ENCODE measurements at places on chromosomes 3 and 15. TPM values are rescaled to one million over a fixed set of nuclear protein-coding genes. Genes with fewer than 3 reads are reported as not detected.

DNA sequence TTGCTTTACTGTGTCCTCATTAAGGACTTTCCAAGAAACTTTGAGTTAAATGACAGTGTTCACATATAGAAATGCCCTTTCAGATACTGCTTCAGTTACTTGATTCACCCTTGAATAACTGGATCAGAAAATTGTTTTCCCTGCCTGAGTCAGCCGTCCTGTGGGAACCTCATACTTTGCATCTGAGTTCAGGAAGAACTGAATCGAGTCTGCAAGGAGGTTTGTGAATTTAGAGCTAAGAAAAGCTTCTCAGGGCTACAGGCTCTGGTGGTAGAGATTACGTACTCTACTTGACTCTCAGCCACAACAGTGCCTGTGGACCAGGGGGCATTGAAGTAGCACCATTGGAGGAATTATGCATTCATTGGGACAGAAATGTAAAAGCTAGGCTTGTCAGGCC lies 252.4 kb upstream of the C2CD4B start:
- H3K27ac ChIP-seq, result no peak overlapping the region
- no peaks in the 10 kb centered on the region for H3K27me3 ChIP-seq
- no peak overlapping the region for H3K4me3 ChIP-seq
- H3K4me1 ChIP-seq, result peaks cover 30% of the 10 kb centered on the region
- DNase-seq, result no peak

Gene DAZL
- not detected for polyA plus RNA-seq

DNA sequence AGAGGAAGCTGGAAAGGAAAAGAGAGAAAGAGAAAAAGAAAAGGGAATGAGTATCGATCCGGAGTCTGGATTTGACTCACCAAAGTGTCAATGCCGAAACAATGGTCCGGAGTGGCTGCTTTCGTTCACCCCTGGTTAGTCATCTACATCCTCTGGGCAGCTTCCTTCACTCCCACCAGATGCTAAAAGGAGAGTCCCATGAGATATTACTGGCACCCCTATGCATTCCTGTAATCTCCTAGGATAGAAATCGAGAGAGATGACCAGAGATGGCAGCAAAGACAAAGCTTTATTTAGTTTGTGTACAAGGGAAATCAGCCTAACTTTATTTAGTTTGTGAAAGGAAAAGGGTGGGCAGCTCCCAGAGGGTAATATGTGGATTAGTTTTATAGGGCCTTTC lies 622.2 kb downstream of the ZPLD1 start:
- H3K36me3 ChIP-seq, result no peaks in the 10 kb centered on the region
- H3K27me3 ChIP-seq, result no peaks in the 10 kb centered on the region
- no peak overlapping the region for H3K4me3 ChIP-seq
- no peaks in the 10 kb centered on the region for H3K4me1 ChIP-seq
- H3K27ac ChIP-seq, result no peak overlapping the region

Gene P2RY14
- polyA plus RNA-seq, result 0.96 TPM

DNA sequence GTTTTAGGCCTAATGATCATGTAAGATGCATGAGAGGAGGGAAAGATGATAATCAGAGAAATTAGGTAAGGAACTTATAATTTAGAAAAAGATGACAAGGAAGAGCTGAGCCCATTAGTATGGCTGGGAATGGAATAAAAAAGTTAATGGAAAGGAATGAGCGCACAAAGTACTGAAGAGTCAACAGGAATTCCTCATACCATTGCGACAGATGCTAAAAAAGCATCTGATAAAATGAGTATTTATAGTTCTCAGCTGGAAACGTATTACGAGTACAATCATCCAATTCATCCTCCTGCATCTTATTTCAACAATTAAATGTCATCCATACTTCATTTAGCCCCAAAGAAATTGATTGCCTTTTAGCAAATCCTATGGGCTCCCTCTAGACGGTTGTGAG lies 58.9 kb downstream of the TMCC1 start:
- no peak overlapping the region for H3K4me3 ChIP-seq
- H3K27ac ChIP-seq, result peak overlapping the region; percentile 65
- H3K4me1 ChIP-seq, result peaks cover 70% of the 10 kb centered on the region
- no peaks in the 10 kb centered on the region for H3K36me3 ChIP-seq
- no peaks in the 10 kb centered on the region for H3K27me3 ChIP-seq

GRCh38 chr3:18806633-18807032 lies 341.7 kb upstream of the KCNH8 start:
- H3K36me3 ChIP-seq, result no peaks in the 10 kb centered on the region
- DNase-seq, result no peak
- no peaks in the 10 kb centered on the region for H3K4me1 ChIP-seq
- H3K27me3 ChIP-seq, result no peaks in the 10 kb centered on the region

- DNase-seq, result peak; percentile 23
- H3K27me3 ChIP-seq, result no peaks in the 10 kb centered on the region
- no peaks in the 10 kb centered on the region for H3K4me1 ChIP-seq
- H3K4me3 ChIP-seq, result no peak overlapping the region
These were observed 299.0 kb downstream of the NR2F2 start for GRCh38 chr15:96629511-96629910.

GRCh38 chr3:64664397-64664796 lies 23.4 kb downstream of the ADAMTS9 start:
- no peaks in the 10 kb centered on the region for H3K27me3 ChIP-seq
- H3K27ac ChIP-seq, result peak overlapping the region; percentile 60

Gene ASB14
- polyA plus RNA-seq, result 2.6 TPM

Gene KBTBD13
- polyA plus RNA-seq, result 1.2 TPM

GRCh38 chr3:33941804-33942203 lies 143.4 kb downstream of the PDCD6IP start:
- H3K36me3 ChIP-seq, result no peaks in the 10 kb centered on the region
- no peak overlapping the region for H3K4me3 ChIP-seq
- H3K27me3 ChIP-seq, result no peaks in the 10 kb centered on the region
- no peak overlapping the region for H3K27ac ChIP-seq
- DNase-seq, result no peak
